Activated CD8-positive, alpha-beta memory T cell treated with anti-CD3 and anti-CD28 coated beads for 48 hours (primary cell): ENCODE measurements at places on chromosomes 11 and 22.

- no peak for DNase-seq
Measured at GRCh38 chr11:32259641-32260081, 168.8 kb downstream of the RCN1 start.

GRCh38 chr11:130448416-130449309 lies at the start of gene ADAMTS15:
ADAMTS15 (plus strand) TSS chr11:130448645; CDS start chr11:130448974, 329 bp downstream.
- DNase-seq = peak; percentile 26

DNA sequence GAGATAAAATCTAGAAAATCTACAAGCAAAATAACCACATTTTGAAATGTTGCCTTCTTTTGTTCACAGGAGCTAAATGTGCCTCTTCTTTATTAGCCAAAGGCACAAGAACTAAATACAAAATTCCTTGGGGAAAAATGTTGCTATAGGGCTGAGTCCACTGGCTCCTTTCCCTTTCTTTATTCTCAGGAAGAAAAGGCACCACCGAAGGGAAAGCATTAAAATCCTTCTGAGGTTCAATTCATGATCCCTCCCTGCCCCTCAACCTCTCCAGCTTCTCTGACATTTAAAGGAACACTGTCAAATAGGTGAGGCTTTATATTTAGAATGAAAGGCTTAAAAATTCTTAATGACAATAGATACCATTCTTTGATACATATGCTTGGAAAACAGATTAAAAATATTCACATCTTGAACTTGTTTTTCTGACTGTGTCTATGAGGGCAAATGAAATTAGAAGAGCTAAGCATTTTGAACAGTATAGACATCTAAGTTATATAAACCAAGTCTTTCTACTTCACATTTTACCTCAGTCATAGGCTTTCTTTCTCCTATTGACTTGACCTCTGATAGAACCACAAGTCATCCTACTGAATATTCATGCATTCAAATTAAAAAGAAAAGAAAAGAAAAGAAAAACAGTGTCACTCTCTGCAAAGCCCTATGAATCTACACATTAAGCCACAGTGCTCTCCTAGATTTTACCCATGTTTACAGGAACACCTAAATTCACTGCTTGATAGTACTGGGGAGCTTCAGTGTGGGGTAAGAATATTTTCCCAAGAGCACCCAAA lies 148.2 kb downstream of the MAML2 start:
- no peak for DNase-seq

DNA sequence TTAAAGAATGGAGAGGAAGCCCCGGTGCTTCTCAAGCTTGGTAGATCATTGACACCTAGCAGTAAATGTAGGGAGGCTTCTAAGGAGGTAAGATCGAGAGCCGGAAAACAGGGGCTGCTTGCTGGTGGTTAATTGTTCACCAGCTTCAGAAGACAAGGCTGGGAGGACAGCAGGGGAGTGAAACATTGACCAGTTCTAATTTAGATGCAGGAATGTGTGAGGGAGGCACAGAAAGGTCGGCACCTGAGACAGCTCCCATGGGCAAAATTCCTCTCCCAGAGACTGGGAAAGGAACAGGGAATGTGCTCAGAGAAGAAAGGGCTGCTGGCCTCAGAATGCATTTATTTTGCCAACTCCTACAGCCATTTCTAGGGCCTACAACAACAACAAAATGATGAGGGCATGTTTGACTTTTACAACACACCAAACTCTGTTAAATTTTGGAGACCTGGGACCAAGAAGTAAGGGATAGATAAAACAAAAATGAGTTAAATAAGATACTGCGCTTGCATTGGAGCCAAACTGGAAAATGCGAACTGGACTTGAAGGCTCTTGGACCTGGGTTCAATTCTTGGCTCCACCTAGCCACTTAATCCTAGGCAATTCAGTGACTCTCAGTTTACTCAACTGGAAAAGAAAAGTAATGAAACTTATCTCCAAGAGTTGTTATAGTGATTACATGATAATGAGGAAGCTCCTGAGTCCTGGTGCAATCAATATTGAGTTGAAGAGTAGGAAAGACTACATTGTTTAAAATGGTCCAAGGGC lies 31.0 kb downstream of the FZD4 start:
- no peak for DNase-seq

- no peak for DNase-seq
Measured at GRCh38 chr11:68960294-68961071, 20.3 kb downstream of the MRGPRD start.
